ENCODE measurements at places on chromosomes 1 and 21. TPM values are rescaled to one million over a fixed set of nuclear protein-coding genes. Genes with fewer than 3 reads are reported as not detected.

The PAX7 gene
- total RNA-seq, result not detected

The ZNF593 gene
- total RNA-seq, result 15.6 TPM

The IL19 gene
- not detected for total RNA-seq

The PRAMEF6 gene
- total RNA-seq, result not detected

The BNIPL gene
- 0.57 TPM for total RNA-seq

The OR2T33 gene
- not detected for total RNA-seq

DNA sequence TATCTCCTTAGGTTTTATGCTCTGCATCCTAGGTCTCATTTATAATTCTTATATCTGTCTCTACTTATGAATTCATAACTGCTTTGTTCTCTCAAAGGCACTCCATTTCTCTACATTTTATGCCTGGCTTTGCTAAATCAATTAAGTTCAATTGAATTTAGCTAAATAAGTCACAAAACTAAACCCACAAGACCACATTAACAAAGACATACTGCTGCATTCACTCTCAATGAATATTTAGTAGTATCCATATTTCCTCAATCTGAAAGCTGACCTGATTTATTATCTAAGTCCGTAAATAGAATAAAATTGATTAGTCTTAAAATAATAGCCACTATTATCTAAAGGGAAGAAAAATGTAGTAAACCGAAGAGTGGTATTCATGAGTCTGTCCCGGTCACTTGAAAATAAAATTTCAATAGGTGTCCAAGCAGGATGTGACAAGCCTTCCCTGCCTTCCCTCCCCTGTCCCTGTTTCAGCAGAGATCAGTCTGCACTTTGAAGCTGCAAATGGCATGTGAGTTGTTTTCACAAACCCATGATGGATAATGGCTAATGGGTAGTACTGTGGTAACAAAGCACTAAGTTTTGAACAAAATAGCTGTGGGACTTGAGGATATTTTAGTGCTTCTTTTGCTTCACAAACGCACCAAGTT, 295.0 kb upstream of the NCAM2 start:
- no peak for DNase-seq

GRCh38 chr1:43004587-43005459, 46.2 kb upstream of the SLC2A1 start:
- DNase-seq, result no peak

DNA sequence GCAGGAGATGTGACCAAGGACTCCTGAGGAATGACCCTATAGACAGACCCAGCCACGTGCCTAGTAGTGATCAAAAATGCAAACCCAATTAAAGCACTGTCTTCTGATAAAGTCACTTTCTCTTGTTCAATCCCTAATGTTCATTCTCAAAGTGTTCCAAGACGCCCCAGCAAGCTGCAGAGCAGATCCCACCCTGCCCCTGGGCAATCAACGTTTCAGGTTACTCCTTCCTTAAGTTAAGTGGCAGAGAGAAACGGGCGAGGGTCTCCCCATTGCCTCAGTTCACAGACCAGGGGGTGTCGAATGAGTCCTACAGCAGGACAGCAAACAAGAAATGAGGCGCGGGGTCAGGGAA, 699 bp upstream of the RGS2 start:
- no peak for DNase-seq

GRCh38 chr1:145999321-146000024, 3.1 kb upstream of the TXNIP start:
- DNase-seq, result no peak

- DNase-seq, result no peak
Measured at GRCh38 chr21:41108668-41109585, 59.0 kb upstream of the BACE2 start.

DNA sequence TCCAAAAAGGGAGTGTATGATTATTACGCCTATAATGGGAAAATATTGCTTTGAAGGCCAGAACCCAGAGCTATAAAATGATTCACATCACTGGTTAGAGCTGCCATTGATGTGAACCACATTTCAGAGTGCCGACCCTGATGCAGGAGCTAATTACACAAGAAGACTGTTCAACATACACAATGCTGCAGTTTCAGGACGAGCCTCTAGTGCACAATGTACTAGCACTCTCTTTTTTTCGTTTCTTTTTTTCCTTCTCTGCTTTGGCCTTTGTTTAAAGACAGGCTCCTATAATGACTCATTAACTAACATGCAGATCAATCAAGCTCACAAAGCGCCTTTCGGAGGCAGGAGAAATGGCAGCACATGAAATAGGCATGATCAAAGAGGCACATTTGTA, 66.0 kb upstream of the HMGB4 start:
- DNase-seq, result no peak

- DNase-seq, result no peak
Measured at GRCh38 chr21:34704119-34704518, 35.3 kb downstream of the CLIC6 start.

DNA sequence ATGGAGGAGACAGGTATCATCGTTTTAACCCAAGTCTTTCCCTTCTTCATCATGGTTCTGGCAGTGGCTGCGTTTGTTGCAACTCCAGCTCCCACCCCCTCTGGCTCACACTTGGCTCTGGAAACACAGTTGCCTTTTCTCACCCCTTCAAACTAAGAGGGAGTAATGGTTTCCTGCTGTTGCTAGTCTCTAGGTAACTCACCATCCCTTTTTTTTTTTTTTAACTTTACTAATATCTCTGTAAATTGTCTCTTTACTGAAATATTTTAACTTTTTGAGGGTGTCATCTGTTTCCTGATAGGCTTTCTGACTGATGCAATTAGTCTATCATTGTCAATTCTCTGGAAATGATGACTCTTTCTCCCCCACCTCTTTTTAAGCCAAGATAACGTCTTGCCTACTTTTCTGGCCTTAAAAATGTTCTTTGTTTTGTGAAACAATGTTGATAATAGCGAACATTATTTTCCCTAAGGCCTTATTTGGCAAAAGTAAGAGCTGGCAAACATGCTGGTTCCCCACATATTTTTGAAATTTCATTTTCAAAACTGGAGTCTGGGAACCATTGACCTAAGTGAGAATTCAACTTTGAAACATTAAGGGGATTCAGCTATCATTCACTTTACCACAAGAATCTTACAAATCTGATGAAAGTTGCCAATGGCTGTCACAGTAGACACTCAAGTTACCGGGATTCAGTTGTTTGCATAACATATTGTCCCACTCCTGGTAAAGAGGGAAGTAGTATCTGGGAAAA, 85.3 kb downstream of the LEPR start:
- no peak for DNase-seq

DNA sequence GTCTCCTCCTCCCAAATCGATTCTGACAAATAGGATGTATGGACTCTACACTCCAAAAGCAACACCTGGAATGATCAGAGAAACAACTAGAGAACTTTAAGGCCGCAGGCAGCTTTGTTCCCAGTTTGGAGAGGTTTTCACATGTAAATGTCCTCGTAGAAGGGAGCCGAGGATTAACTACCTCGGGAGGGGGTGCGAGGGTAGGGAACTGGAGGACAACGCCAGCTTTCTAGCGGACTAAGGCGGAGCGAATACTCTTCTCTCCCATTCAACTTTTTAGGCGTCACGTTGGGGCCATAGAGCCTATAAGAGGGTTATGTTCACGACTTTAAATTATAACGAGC, 1.2 kb downstream of the SCAF4 start:
- no peak for DNase-seq

DNA sequence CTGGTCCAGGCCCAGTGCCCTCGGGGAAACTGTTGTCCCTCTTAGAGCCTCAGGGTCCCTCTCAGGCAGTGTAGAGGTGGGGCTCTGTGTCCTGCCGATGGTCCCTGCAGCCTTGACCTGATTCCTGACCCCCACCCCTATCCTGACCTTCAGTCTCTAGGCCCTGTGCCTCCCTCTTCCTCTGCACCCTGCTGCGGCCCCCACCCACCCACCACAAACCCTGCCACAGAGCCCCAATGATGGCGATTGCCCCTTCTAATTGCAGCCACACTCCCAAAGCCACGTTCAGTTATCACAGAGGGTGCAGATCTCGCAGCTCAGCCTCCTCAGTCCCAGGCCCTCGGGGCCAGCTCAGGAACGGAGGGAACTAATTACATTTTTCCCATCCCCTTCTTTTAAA, 99.7 kb downstream of the PAX7 start:
- DNase-seq, result no peak

DNA sequence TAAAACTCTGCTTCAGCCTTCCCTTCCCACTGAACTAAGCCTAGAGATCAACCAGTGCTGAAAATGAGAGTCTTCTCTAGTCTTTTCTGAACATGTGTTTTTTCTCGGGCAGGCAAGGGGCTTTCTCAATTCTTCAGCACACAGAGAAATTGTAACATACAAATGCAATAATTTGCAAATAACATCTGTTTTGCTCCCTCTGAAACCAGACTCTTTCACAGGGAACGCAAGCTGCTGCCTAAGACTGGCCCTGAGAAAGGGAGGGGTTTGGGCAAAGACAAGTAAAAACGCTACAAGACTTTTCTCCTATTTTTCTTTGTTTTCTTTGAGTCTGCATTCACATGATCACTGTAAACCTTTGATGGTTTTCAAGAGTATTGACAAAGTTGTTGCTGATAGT, 39.6 kb upstream of the VN1R5 start:
- DNase-seq, result no peak

DNA sequence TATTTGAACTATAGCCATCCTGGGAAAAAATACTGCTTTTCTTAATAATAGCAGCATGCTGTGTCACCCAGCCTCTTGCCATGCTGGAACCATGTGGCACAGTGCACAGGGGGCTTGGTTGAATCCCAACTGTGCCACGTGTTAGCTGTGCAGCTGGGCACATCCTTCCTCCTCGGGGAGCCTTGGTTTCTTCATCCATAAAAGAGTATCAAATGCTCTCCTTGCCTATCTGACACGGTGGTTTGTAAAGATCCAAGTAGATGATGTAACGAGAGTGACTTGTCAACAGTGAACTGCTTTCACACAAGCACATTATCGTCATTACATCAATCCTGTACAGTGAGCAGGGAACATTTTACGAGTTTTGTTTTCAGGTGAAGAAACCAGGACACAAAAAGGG, 24.4 kb downstream of the VASH2 start:
- no peak for DNase-seq

GRCh38 chr21:23936224-23936623, 1671.1 kb downstream of the MRPL39 start:
- DNase-seq, result no peak

- no peak for DNase-seq
Measured at GRCh38 chr1:182391028-182391361, 595 bp downstream of the GLUL start.

Measured in T-helper 17 cell (primary cell).